ENCODE measurements at places on chromosomes 11 and 22. TPM values are rescaled to one million over a fixed set of nuclear protein-coding genes. Genes with fewer than 3 reads are reported as not detected.

Gene HEPHL1
- total RNA-seq = 4.4 TPM

Gene OR51A2
- total RNA-seq = not detected

Gene CYB5R2
- total RNA-seq = 2.9 TPM

Gene TBX1
- total RNA-seq = 15.9 TPM

Gene OR51I1
- total RNA-seq = not detected

Gene HBD
- not detected for total RNA-seq

Gene SDF2L1
- 214 TPM for total RNA-seq

DNA sequence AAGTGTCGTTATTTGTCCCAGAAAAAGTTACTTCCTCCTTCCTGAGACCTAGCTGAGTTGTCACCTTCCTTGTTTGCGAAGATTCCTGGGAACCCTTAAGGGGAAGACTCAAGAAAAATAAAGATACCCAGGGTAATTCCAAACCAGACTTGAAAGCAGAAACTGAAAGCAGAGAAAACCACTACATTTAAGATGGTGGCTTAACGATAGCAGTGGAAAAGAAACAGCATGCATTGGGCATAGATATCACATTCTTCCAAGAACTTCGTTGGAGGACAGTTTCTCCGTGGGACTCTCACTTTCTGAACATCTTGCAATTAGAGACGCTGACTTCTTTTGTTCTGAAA lies 89.1 kb downstream of the FAM76B start:
- H3K27ac ChIP-seq = no peak overlapping the region
- peaks cover 35% of the 10 kb centered on the region for H3K27me3 ChIP-seq
- H3K4me3 ChIP-seq = no peak overlapping the region
- DNase-seq = no peak
- H3K36me3 ChIP-seq = no peaks in the 10 kb centered on the region

- no peak overlapping the region for H3K4me3 ChIP-seq
- H3K27me3 ChIP-seq = peaks cover 16% of the 10 kb centered on the region
- H3K4me1 ChIP-seq = no peaks in the 10 kb centered on the region
- H3K27ac ChIP-seq = no peak overlapping the region
- DNase-seq = no peak
- H3K36me3 ChIP-seq = no peaks in the 10 kb centered on the region
These were observed 4.5 kb downstream of the ANO5 start for GRCh38 chr11:22197139-22198005.

DNA sequence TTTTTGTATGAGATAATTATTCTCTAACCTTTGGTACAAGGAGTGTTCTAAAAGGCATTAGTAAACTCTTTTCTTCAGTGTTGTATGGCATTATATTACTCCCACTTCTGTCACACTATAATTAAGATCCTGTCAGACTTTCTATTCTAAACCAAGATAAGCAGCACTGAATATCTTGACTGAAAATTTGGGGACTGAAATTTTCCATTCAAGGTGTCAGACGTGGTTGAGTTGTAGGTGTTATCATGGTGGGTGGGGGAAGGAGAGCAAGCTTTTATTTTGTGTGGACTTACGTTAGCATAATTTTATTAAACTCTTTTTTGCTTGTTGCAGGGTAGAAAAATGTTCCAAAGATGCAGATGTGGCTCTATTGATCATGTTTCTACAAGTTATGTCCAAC lies 22.9 kb downstream of the MUC15 start:
- DNase-seq = no peak
- no peaks in the 10 kb centered on the region for H3K4me1 ChIP-seq
- H3K4me3 ChIP-seq = no peak overlapping the region
- peaks cover 24% of the 10 kb centered on the region for H3K27me3 ChIP-seq
- no peak overlapping the region for H3K27ac ChIP-seq
- H3K36me3 ChIP-seq = no peaks in the 10 kb centered on the region

Gene RFPL3
- total RNA-seq = not detected

DNA sequence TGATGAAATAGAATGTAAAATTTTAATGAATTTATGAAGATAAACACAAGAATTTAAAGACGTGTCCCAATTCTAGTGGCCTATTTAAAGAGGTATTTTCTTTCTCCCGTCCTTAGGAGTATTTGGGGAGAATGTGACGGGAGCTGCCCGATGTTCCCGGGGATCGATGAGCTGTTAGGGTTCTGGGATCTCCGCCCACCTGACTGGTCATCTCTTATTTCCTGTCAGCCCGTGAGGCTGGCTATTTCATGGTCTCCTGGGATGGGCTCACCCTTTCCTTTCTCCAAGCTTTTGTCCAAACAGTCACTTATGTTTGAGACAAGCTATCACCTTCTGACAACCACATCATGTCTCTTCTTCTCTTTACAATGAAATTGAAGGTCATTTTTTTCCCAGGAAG lies 16.9 kb upstream of the CLMP start:
- peaks cover 6% of the 10 kb centered on the region for H3K4me1 ChIP-seq
- no peaks in the 10 kb centered on the region for H3K36me3 ChIP-seq
- DNase-seq = no peak
- H3K27ac ChIP-seq = no peak overlapping the region
- H3K27me3 ChIP-seq = no peaks in the 10 kb centered on the region
